ENCODE measurements at places on chromosomes 12 and 14. TPM values are rescaled to one million over a fixed set of nuclear protein-coding genes. Genes with fewer than 3 reads are reported as not detected.

DNA sequence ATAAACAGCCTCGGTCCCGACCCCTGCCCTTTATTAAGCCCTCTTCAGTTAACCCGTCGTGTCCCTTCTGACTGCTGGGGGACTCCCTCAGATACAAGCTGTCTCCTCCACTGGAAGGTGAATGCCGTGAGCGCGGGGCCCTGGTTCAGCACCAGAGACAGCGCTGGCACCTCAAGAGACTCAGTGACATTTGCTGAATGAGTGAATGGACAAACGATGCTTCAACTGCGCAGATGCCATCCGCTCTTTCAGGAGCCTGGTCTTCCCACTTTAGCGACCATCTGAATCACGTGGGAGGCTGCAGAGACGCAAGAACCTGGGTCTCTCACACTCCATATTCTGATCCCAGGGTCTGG is 92.6 kb upstream of the SFSWAP start:
- DNase-seq, result peak; percentile 19

- peak; percentile 84 for DNase-seq
Observed at GRCh38 chr14:58637040-58637390, 747 bp upstream of the DACT1 start.

Gene RASAL1
- 0.08 TPM for polyA plus RNA-seq

- no peak for DNase-seq
Observed at GRCh38 chr12:2477009-2477766, 317.6 kb upstream of the FKBP4 start.

All from hindlimb muscle (tissue), 1 donor.